Prostate gland (tissue), 2 donors: ENCODE measurements at places on chromosomes 16 and 17. TPM values are rescaled to one million over a fixed set of nuclear protein-coding genes. Genes with fewer than 3 reads are reported as not detected.

The KRT39 gene
- not detected for total RNA-seq

The KRT33B gene
- total RNA-seq: not detected

The TEKT1 gene
- not detected for total RNA-seq

The NACA2 gene
- total RNA-seq: 2.1 TPM

The MYH3 gene
- 14.8 TPM for total RNA-seq
